ENCODE measurements at places on chromosomes 7 and 10. TPM values are rescaled to one million over a fixed set of nuclear protein-coding genes. Genes with fewer than 3 reads are reported as not detected.

Gene MBLAC1
- total RNA-seq: 7.0 TPM

Gene PRKG1
- total RNA-seq: 0.63 TPM

Gene MSMB
- total RNA-seq: 5.5 TPM

Gene ANKRD61
- total RNA-seq: not detected

GRCh38 chr7:44912775-44913347 is 27.5 kb upstream of the PURB start:
- DNase-seq: no peak

GRCh38 chr7:83441-83840 is 108.9 kb upstream of the FAM20C start:
- no peak for DNase-seq

GRCh38 chr7:51317582-51317910 is 937 bp upstream of the COBL start:
- DNase-seq: no peak

DNA sequence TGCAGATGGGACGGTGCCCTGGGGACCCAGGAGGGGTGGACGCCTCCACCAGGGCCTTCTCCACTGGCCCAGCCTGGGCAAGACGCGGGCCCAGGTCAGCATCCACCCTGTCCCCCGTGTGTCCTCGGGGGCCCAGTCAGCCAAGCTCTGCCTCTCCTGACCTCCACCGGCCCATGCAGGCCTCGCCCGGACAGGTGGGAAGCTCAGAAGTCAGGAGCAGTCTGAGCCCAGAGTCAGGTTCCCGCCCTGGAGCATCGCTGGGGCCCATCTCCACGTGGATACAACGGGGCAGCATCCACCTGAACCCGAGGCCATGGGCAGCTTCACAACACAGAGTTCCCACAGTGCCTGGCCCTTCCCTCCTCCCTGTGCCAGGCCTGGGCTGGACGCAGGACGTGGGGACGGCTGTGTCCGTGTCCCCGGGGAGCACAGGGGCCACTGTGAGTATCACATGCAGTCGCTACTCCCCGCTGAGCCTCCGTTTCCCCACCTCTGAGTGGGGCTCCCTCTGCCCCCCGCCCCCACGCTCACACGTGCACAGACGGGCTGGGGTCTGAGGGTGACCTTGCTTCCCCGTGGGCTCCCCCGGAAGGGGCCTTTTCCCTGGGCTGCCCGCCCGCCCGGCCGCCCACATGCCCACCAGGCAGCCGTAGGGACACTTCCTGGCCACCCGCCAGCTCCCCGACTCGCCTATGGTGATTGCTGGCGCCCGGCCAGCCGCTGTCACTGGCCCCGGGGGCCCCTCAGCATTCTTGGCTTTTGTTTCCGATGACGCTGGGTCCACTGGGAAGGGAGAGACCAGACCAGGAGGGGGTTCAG is 64.3 kb downstream of the PDGFA start:
- DNase-seq: no peak
